ENCODE measurements at places on chromosomes 11 and 22.

GRCh38 chr22:43412808-43413795 lies 1.3 kb downstream of the MPPED1 start:
- DNase-seq: no peak

DNA sequence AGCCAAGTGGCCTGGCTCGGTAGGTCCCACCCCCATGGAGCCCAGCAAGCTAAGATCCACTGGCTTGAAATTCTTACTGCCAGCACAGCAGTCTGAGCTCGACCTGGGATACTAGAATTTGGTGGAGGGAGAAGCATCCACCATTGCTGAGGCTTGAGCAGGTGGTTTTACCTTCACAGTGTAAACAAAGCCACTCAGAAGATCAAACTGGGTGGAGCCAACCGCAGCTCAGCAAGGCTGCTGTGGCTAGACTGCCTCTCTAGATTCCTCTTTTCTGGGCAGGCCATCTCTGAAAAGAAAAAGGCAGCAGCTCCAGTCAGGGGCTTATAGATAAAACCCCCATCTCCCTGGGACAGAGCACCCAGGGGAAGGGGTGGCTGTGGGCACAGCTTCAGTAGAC lies 22.3 kb upstream of the OR5B21 start:
- peak; percentile 29 for DNase-seq

GRCh38 chr11:85665733-85666132 lies 804 bp upstream of the CREBZF start:
- peak; percentile 67 for DNase-seq

- no peak for DNase-seq
Observed at GRCh38 chr22:26568207-26568706, 21.7 kb downstream of the TPST2 start.

DNA sequence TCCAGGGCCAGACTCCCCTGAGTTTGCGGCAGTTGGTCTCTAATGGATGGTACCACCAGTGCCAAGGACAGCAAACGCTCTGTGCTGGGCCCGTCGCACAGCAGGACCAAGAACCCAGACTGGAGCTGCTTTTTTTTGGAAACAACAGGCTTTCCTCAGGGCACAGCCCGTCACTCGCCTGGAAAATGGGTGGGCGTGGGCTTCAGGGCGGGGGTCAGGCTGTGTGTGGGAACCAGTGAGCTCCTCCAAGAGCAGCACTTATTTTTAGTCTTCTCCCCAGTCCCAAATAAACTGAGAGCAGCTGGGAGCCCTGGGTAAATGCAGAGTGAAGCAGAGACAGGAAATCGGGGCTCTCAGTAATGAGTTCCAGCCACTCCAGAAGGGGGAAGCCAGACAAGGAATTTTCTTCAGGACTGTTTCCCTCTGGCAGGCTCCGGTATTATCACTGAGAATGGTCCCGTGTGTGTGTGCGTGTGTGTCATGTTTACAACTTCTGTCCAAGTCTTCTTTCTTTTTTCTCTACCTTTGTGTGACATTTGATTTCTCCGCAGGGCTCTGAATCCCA lies 63.0 kb downstream of the PPFIBP2 start:
- DNase-seq: peak; percentile 60

DNA sequence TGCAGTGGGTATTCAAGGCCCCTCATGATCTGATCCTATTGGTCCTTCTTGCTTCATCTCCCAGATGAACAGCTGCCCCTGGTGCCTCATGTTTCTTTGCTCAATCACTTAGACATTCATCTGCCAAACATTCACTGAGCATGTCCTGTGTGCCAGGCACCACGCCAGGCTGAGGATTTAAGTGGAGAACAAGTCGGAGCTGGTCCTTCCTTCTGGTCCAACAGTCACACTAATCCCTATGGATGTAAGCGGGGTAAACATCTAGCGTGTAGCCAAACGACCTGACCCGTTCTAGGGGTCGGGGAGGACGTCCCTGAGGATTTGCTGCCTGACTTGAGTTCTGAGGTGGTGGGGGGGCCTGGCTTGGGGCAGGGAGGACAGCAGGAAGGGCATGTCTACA lies 21.9 kb downstream of the ZMAT5 start:
- DNase-seq: peak; percentile 78

DNA sequence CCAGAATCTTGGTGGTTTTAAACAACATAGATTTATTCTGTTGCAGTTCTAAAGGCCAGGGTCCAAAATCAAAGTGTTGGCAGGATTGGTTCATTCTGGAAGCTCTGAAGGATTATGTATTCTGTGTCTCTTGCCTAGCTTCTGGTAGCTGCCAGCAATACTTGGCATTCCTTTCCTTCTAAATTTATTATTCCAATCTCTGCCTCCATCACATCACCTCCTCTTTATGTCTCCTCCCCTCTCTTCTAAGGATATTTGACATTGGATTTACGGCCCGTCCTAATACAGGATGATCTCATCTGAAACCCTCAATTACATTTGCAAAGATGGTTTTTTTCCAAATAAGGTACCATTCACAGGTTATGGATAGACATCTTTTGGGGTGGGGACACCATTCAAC lies 186.5 kb downstream of the SBF2 start:
- no peak for DNase-seq

DNA sequence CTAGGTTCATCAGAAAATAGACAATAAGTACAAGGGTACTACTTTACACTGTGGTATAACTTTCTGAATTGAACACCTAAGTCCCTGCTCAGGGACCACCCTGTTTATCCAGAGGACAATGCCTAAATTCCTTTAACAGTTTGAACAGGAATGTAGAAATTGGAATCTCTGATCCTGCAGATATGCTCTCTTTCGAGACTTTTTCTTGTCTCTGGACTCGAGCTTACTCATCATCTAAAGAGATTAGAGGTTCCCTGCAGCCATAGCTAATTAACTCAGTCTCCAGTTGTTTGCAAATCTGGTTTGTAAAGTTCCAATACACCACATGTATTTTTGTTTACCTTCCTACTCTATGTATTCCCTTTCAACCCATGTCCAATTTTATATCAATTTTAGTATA lies 1.0 kb downstream of the HOATZ start:
- DNase-seq: no peak

DNA sequence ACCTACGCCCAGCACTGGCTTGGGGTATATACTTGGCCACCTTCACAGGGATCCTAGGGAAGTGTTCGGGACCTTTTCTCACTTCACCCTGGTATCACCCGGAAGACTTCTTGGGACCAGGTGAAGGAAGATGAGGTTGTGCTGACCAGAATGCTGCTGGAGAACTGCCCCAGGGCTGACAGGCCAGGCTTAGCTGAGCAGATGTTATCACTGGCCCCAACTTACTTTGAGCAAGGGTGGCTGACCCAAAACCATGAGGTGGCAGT lies 4.5 kb downstream of the FTH1 start:
- no peak for DNase-seq

DNA sequence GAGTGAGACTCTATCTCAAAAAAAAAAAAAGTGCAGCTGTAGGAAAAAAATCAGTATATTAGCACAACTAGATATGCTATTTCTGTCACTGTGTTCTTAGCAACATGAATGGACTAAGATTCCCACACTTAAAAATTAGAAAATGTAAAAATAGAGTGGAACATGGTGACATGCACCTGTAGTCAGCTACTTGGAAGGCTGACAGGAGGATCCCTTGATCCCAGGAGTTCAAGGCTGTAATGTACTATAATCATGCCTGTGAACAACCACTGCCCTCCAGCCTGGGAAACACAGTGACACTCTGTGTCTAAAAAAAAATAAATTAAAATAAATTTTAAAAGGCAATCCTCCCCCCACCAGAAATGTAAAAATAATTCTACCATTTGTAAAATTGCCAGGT lies 29.8 kb downstream of the PICALM start:
- DNase-seq: no peak
